ENCODE measurements at places on chromosomes 12 and 14.

GRCh38 chr14:91375720-91376452, 41.7 kb downstream of the CCDC88C start:
- no peak for DNase-seq

GRCh38 chr14:49420201-49420600, 166.0 kb downstream of the RPS29 start:
- no peak for DNase-seq

DNA sequence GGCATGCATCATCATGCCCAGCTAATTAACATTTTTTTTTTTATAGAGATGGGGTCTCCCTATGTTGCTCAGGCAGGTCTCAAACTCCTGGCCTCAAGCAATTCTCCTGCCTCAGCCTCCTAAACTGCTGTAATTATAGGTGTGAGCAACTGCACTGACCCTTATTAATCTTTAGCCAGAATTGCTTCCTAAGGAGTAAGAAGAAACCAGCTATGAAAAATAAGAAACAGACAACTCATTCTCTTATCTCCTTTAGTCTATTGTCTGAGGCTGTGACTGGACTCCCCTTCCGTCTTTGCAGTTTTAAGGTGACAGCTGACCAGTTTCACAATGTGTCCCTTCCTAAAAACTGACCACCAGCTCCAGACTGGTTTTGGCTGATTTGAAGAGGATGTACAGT, 52.4 kb downstream of the EMP1 start:
- no peak for DNase-seq

- no peak for DNase-seq
These were observed 1003.9 kb downstream of the FLRT2 start for GRCh38 chr14:86533834-86534233.

- DNase-seq = no peak
These were observed 108.3 kb downstream of the CRADD start for GRCh38 chr12:93785249-93786010.

DNA sequence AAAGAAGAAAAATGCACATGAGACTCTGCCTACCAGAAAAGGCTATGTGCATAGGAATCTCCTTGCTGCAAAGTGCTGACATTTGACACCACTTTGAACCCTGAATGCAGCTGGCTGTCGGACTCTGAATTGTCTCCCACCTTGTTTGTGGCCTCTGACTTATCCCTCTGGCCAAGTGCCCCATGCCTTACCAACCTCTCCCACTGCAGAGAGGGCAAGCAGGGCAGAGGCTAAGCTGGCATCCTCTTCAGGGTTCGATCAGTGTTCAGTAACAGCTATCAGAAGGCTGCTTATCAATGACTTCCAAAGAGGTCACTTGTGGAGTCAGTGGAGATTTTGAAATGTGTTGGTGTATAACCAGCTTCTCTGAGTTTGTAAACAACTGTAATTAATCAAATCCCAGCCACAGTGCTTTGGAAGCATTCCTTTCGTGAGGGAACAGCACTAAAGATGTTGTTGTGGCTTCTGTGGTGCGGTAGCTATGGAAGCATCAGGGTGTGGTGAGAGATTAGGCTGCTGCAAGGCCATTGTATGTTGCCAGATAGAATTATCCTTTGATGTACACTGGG, 22.6 kb upstream of the BMP4 start:
- no peak for DNase-seq

- no peak for DNase-seq
These were observed 65.2 kb downstream of the NINJ2 start for GRCh38 chr12:597926-598568.

DNA sequence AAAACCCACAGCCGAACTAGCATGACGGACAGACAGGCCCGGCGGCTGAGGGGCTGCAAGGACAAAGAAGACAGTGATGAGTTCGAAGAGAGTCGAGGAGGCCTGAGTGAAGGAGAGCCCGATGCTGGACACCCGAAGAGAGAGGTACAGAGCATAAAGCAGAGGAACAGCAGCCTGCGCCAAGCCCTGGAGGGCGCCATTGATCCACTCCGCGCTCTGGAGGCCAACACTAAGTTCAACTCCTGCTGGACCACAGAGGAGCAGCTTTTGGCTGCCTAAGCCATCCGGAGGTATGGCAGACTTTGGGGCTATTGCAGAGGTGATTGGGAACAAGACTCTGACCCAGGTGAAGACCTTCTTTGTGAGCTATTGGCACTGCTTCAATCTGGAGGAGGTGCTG, 7.8 kb upstream of the PLXNC1 start:
- DNase-seq = peak; percentile 32

- no peak for DNase-seq
These were observed 114.7 kb downstream of the NCOR2 start for GRCh38 chr12:124452576-124453331.

DNA sequence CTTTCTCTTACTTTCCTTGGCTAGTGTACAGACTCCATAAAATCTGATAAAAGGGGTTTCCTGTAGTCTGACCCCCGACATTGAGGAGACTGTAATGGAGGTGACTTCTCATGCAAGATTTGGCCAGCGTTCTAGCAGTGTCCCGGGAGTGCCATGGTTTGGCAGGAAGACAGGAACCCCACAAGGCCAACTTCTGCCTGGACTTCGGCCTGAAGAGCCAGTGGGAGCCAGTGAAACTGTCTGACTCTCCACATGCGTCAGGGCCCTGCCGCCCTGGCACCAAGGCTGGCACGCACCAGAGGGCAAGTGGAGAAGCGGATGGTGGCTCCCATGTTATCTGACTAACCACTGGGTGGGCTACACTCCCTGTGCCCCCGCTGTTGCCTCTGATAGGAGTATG, 70.5 kb downstream of the TMEM260 start:
- DNase-seq = no peak

- no peak for DNase-seq
These were observed 34.9 kb downstream of the ACTN1 start for GRCh38 chr14:68944162-68944561.

DNA sequence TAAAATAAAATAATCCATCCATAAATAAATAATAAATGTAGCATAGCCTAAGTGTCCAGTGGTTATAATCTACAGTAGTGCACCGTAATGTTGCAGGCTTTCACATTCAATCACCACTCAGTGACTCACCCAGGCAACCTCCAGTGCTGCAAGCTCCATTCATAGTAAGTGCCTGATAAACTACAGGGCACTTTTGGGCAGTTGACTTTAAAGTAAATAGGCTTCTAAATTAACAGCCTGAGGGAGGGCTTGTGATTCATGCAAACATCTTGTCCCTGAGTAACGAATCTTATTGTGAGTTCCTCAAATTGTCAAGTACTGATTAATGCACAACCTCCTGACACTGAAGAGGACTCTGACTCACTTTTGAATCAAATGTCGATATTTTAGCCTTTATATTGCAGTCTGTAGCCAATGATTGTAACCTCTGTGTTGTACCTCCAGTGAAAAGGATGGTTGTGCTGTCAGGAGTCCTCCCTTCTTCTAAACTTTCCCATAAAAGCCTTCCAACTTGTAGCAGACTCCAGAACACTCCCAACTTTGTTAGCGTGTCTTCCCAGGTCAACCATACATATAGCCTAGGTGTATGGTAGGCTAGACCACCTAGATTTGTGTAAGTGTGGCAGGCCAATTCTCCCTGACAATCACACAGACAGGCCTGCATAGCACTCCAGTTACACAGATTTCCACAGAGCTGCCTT, 55.0 kb upstream of the BICD1 start:
- no peak for DNase-seq
